ENCODE measurements at places on chromosomes 6 and 20.

DNA sequence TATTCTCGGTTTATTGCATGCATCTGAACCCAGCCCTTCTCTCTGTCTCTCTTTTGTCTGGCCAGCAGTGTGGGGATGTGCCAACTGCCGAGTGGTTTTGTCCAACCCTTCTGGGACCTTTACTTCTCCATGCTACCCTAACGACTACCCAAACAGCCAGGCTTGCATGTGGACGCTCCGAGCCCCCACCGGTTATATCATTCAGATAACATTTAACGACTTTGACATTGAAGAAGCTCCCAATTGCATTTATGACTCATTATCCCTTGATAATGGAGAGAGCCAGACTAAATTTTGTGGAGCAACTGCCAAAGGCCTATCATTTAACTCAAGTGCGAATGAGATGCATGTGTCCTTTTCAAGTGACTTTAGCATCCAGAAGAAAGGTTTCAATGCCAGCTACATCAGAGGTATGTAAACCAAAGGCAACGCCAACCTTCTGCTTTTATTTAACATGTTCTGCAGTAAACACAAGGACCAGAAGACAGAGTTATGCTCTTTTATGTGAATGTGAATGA, 65.8 kb downstream of the ADGRG6 start:
- DNase-seq, result no peak

DNA sequence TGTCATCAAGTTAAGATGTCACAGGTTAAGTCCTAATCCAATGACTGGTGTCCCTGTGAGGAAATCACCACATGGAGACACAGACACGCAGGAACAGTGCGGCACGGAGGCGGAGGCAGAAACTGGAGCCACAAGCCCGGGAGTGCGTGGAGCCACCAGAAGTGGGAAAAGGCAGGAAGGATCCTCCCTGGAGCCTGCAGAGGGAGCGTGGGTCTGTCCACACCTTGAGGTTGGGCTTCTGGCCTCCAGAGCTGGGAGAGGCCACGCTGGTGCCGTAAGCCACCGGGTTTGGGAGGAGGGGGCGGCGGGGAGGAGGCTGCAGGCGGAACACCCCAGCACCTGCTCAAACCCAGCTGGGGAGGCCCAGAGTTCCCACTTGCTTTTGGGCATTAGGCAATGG, 3.8 kb downstream of the CABLES2 start:
- no peak for DNase-seq

- DNase-seq, result no peak
Measured at GRCh38 chr6:140108167-140108566, 733.7 kb upstream of the CITED2 start.

GRCh38 chr6:136784910-136785746, 7.1 kb downstream of the MAP3K5 start:
- DNase-seq, result peak; percentile 75

DNA sequence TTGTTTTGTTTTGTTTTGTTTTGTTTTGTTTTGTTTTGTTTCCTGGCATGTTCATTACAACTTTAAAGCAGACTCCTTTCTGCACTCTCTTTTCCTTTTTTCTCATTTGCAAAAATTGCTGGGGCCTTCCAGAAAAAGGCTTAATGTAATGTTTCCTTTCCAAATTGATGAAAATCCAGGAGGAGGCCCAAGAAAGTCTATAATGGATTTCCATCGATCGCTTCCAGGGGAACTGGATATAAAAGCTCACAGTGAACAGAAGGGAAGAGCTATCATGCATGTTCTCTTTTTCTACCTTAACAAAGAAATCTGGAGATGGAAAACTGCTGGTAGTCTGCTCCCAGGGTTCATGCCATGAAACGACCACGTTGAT, 28.7 kb downstream of the ISM1 start:
- no peak for DNase-seq

Data from activated naive CD4-positive, alpha-beta T cell treated with anti-CD3 and anti-CD28 coated beads for 36 hours (primary cell).